ENCODE measurements at places on chromosomes 7 and 10.

GRCh38 chr7:2651847-2652735, 20.3 kb downstream of the TTYH3 start:
- no peak for DNase-seq

- no peak for DNase-seq
Measured at GRCh38 chr10:57661206-57661605, 606.5 kb downstream of the IPMK start.

DNA sequence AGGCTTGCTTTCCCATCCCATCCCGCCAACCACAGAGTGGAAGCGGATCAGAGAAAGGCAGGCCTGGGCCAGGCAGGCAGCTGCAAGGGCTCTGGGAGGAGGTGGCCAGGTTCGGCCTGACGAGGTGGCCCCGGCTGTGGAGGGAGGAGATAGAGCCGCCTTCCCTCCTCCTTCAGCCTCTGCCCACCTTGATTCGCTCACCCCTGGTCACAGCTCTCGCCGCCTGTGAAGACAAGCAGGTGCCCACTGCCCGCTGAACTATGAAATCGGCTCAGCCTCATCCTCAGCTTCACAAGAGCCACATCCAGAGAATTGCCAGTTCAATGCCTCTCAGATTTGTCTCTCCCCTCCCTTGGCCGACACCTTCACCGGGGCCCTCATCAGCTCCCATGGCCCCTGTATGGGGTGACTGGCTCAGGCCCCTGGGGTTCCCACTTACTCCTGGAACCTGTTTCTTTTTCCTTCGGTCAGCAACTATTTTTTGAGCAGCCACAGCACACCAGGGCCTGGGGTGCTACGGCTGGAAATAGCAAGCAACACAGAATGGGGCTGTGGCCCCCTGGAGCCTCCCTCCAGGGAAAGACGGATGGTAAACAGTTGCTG, 80.0 kb upstream of the CHST15 start:
- no peak for DNase-seq

GRCh38 chr10:132140167-132140925, 46.4 kb upstream of the DPYSL4 start:
- DNase-seq: no peak

DNA sequence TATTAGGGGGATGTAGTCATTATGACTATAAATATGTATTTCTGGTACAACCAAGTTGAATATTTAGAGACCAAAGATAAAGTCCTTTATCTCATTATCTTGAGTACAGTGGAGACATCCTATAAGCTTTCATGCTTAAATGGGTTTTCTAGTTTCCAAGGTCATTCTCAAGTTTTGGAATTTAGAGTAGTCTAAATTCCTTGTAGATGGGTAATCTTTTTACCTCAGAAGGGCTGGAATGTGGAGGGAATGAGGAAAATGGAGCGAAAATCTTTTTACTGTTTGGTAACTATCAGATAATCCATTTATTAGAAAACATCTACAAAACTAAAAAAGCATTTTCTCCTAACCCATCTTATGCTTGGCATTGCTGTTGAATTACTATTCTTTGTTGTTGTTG, 181.3 kb downstream of the RNF133 start:
- DNase-seq: no peak

DNA sequence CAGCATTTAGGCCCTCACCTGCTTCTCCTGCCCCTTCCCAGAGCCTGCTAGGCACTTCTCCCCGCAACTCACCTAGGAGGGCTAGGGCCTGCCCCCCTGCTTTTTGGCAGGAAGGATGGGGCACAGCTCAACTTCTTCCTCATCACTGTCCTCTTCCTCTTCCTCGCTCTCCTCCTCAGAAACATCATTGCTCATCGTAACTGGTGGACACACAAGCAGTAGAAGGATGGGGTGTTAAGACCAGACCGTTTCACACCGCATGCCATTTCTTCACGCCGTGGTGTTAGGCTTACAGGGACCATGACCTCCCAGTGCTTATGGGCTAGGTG, 1.6 kb downstream of the NPM3 start:
- DNase-seq: no peak

- no peak for DNase-seq
Measured at GRCh38 chr7:106279425-106280197, 5.2 kb downstream of the NAMPT start.

- peak; percentile 70 for DNase-seq
Measured at GRCh38 chr10:28892818-28893547, 215.7 kb downstream of the BAMBI start.

GRCh38 chr7:83937930-83938329, 256.7 kb downstream of the SEMA3A start:
- DNase-seq: no peak

- no peak for DNase-seq
Measured at GRCh38 chr7:34392972-34393371, 265.0 kb upstream of the NPSR1 start.

- DNase-seq: peak; percentile 43
Measured at GRCh38 chr7:88300401-88300945, 6.2 kb downstream of the STEAP4 start.

DNA sequence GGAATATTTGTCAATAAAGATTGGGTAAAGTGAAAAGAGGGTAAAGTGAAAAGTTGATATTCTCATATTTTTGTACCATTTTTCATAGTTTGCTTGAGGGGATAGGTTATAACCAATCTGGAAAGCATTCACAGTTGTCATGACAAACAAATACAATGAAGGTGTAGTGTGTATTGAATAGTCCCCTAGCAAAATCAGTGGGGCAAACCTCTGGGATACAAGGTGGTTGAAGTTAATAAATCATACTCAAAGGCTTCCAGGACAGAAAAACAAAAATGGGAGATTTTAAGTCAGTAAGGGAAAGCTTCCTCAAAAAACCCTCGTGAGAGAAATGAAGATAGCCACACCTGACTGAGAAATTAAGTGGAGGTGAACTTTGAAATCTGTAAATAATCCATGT, 39.4 kb downstream of the PHTF2 start:
- no peak for DNase-seq

DNA sequence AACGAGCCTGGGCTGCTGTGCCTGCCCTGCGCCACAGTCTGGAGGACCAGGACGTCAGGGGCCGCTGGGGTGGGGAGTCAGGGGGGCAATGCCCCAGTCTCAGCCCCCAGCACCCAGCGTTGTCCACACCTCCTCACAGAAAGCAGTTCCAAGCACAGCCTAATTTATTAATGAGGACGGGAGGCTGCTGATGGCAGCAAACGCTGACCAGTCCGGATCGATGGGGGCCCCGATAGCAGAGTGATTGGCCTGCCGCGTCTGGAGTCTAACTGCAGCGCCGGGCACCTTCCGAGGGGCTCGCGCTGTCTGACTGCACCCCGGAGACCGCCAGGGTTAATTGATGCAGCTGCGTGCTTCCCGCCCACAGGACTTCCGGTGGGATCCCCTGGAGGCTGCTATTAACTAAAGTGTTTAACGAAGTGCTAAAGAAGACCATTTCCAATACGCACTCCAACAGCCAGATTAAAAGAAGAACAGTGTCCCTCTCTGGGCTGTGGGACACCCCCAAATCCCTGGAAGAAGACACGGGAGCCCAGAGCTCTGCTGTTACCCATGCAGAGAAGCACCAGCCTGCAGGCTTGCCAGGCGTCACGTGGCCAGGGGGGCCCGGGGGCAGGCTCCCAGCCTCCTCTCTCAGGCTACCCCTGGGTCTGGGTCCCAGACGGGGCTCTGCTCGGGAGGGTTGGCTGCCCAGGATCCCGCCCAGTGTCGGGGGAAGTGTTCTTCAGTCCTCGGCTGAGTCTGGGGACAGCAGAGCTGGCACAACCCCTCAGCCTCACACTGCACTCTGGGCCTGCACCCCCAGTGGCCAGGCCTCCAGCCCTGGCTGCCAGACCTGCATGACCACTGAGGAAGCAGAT, 63.8 kb downstream of the MICALL2 start:
- DNase-seq: no peak

DNA sequence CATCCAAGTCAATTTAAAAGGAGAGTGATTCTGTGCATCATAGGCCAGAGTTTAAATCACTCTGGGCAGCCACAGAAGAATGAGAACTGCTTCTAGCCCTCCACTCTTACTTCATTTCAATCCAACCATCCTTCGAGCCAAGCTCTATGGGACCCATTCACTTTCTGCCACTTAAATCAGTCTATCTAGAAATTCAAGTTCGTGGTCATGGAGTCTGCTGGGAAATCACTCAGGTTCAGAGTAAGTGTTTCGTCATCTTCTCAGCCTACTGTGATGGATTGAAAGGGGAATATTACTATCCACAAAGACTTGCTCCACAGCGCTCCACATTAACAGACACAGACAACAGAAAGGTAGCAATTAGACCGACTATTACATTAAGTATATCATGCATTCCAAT, 4.6 kb downstream of the DCLRE1C start:
- DNase-seq: no peak

- DNase-seq: peak; percentile 70
Measured at GRCh38 chr10:68135362-68135761, 26.1 kb downstream of the MYPN start.

GRCh38 chr7:54349229-54349628, 192.9 kb upstream of the VSTM2A start:
- DNase-seq: peak; percentile 1

DNA sequence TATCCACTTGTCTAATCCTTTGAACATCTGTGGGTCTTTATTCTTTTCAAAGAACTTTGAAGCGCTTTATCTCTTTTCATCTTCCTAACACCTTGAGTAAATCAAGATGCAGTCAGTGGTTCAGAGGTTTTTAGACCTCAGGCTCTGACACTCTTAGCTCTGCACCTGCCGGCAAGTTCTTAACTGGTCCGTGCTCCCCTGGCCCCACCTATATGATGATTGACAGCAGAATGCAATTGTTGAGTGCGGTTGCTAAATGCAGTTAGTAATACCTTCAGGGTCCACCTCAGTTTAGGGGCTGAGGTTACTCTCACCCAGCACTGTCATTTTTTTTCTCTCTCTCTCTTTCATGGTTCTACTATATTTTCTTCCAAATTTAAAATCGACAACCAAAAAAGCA, 854.2 kb upstream of the AUTS2 start:
- DNase-seq: no peak

- no peak for DNase-seq
Measured at GRCh38 chr7:98500764-98501163, 99.9 kb upstream of the BAIAP2L1 start.

DNA sequence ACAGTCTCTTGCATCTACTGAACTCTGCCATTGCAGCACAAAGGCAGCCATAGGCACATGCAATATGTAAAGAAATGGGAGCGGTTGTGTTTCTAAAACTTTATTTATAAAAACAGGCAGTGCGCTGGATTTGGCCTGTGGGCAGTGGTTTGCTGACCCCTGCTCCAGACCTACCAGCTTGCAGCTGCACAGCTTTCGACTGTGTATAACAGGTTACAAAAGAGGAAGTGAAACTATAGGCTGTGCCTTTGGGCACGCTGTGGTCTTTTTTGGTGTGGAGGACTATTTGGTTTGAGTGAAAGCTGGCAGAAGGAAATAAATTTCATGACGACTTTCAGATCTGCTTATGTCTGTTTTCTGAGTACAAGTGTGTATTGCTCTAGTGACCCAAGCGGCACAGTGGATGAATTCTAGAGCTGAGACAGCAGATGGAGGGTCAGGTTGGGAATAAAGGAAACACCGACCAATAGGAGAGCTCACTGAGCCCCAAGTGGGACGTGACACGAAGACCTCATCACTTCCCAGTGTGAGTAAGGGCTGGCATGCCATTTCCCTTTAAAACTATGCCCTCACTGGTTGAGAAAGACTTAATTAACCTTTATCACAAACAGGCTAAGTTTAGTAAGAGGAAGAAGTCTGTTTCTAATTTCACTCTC, 152.7 kb downstream of the ANK3 start:
- DNase-seq: peak; percentile 12

DNA sequence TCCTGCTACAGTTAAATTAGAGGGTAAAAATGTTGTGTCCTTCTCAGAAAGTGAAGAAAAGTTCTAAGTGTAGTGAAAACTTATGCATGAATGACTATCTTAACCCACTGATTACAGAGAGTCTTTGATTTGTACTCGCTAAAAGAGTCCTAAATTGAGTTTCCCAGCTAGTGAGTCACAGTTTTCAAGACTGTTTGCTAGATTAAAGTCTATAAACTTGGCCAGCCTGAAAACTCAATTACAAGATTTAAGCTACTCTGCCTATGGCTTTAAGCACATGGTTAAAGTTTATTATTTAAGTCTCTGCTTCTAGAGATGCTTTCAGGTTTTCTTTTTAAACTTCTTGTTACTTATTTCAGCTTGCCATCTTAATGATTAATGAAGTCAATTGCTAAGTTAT, 44.4 kb downstream of the MRPS24 start:
- DNase-seq: peak; percentile 30

GRCh38 chr7:87110778-87111177, 41.5 kb upstream of the DMTF1 start:
- peak; percentile 51 for DNase-seq

DNA sequence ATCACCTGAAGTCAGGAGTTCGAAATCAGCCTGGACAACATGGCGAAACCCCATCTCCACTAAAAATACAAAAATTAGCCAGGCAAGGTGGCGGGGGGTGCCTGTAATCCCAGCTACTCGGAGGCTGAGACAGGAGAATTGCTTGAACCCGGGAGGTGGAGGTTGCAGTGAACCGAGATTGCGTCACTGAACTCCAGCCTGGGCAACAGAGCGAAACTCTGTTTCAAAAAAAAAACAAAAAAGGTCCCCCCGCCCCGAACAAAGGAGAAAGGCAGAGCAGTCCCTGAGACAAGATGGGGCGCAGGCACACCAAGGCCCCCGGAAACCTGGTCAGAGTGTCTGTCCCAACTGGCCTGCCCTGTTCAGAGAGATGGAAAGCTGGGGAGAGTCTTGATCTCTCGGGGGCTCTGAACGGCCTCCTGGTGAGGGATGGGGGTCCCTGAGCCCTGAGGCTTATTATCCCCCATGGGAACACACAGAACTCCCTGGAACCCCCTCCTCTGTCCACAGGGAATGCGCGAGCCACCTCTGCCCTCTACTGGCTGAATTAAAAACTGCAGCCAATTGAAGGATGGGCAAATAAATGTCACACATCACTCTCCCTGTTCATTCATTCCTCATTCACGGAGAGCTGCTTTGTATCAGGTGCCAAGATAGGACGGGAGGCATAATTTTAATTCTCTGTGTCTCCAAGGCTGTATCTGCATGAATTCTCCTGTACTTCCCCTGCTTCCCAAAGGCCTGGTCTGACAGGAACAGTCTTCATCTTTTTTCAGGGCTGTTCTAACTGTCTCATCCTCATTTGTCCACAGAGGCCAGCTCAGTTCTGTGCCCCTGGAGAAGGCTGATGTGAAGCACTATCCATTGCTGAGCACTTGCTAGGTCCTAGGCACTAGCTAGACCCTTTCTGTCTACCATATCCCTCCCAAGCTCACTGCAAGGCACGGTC, 28.9 kb downstream of the MAT1A start:
- DNase-seq: no peak

- DNase-seq: no peak
Measured at GRCh38 chr7:125425506-125425905, 495.9 kb upstream of the POT1 start.

GRCh38 chr10:59830601-59831259, 75.6 kb downstream of the CCDC6 start:
- DNase-seq: peak; percentile 34

GRCh38 chr7:52423251-52423650, 612.2 kb upstream of the POM121L12 start:
- DNase-seq: no peak
